ENCODE measurements at places on chromosomes 16 and 17. TPM values are rescaled to one million over a fixed set of nuclear protein-coding genes. Genes with fewer than 3 reads are reported as not detected.
A peak's percentile ranks its signal among the peaks of the same experiment; 100 is the strongest.

The CDH13 gene
- total RNA-seq, result 90.4 TPM

The CARD14 gene
- 32.1 TPM for total RNA-seq

The TMEM235 gene
- total RNA-seq, result not detected

The KCNH6 gene
- not detected for total RNA-seq

The AIPL1 gene
- not detected for total RNA-seq

The C17orf67 gene
- 3.7 TPM for total RNA-seq

DNA sequence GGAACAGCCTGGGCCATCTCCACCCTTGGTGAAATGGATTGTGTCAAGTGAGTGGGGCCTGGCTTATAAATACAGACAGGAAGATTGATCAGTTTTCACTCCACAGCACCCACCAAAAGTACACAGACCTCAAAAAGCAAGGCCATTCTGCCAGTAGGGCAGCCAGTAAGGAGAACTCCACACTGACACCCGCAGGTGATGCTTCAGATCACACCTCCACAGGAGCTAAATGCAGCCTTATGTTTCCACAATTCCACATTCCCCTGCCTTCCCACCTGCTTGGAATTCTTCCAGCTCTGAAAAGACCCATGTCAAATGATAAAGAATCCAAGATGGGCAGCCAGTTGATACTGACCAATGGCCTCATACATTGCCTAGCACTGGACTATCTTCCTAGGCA lies 191.1 kb downstream of the ZFHX3 start:
- no peak for DNase-seq

- no peak for DNase-seq
Measured at GRCh38 chr17:8359769-8360168, 16.7 kb downstream of the KRABD2 start.

DNA sequence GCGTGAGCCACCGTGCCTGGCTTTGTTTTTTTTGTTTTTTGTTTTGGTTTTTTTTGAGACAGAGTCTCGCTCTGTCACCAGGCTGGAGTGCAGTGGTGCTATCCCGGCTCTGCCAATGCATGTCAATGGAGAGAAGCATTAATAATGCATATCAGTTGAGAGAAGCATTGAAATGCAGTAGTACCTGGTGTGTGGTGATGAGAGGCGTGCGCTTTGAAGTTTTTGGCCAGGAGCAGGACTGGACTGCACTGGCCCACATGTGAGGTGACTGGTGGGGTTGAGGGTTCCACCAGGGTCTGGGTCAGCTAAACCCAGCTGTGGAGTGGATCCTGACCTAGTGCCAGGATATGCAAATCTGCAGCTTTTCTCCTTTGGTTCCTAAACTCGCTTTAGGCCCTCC lies 5.4 kb downstream of the SP2 start:
- no peak for DNase-seq

DNA sequence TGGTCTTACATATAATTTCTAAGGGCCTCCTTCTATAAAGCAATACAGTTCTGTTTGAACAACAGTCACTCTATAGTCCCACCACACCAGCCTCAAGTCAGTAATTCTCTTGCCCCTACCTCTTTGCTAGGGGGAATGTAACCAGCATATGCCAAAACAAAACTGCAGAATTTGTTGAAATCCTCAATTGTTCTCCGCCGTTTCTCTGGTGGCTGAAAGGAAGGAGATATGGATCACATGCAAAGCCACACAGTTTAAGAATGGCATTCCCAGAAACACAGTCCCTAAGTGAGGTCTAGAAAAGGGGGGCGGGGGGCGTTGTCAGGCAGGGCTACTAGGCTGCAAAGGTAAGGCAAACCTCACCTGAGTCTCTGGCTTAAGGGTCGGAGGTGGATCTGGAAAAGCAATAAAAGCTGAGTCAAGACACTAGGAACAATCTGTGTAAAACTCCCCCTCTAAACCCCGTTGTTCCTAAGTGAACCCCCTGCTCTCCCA lies 1.9 kb downstream of the PHF23 start:
- DNase-seq, result peak; percentile 72

DNA sequence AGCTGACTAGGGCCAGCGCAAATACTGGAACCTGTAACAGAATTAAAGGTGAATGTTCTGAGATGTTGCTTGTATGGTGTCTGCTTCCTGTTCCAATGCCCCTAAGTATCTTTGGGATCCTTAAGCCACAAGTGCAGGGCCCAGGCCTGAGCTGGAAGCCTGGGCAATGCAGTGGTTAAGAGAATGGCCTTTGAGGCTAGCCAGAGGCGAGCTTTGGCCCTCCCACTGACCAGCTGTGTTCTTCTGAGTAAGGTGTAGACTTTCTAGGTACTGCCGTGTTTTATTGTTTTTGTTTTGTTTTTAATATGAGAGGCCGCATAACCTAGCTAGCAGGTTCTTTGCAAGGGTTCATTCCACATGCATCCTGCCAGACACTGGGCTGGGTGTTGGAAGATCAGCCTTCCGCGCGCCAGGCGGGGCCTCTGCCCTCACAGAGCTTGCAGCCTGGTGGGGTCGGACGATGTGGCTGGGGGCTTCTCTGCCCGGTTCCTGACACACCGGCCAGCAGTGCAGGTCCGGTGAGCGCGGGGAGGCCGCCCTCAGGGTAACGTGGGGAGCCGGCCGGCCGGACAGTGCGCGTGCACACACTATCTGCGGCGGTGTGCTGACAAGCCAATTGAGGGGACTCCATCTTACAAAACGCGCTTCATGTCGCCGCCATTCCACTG lies 551 bp upstream of the MLX start:
- no peak for DNase-seq

GRCh38 chr17:69223809-69224208 lies 4.8 kb downstream of the ABCA10 start:
- DNase-seq, result no peak

DNA sequence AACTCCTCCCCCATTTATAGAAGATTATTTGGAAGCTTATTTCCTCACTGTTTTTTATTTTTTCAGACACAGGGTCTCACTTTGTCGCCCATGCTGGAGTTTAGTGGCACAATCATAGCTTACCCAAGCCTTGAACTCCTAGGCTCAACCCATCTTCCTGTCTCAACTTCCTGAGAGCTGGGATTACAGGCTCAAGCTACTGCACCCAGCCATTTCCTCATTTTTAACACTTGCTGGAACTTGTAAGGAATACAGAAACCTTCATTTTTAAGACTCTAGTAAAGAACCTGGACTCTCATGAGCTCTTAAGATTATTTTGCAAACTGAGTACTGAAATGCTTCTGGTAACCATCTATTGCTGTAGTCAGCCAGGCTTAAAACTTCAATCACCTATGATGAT lies 29.9 kb downstream of the KANSL1 start:
- DNase-seq, result no peak

DNA sequence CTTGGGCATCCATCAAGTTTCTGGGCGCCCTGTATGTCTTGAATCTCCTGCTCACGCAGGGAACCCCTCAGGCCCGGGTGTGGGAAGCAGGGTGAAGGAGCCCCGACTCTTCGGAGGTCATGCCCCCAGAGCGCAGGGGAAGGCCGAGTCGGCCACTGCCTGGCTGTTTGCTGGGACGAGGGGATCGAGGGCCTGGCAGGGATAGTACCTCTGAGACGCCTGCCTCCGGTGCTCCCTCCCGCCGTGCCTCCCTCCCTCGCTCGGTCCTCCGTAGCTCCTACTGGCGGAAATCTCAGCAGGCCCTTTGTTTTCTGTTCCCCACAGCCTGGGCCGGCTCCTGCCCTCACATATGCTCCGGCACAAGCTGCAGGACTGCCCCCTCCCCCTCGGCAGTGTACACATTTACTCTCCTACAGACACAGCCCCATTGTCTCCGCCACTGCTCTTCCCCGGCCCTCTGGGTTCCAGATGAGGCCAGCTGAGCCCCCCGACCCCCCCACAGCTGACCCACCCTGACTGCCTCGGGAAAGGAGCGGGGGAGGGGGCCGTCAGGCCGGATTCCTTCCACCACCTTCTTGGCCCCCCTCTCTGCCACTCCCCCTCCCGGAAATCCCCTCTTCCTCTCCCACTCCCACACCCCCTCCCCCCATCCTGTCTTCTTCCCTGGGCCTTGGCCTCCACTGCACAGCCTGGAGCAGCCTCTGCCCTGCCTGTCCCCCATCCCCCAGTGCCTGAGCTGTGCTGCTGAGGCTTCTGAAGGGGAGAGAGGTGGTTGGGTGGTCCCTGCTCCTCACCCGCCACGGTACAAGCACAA lies 1.4 kb downstream of the TRAF4 start:
- DNase-seq, result no peak

DNA sequence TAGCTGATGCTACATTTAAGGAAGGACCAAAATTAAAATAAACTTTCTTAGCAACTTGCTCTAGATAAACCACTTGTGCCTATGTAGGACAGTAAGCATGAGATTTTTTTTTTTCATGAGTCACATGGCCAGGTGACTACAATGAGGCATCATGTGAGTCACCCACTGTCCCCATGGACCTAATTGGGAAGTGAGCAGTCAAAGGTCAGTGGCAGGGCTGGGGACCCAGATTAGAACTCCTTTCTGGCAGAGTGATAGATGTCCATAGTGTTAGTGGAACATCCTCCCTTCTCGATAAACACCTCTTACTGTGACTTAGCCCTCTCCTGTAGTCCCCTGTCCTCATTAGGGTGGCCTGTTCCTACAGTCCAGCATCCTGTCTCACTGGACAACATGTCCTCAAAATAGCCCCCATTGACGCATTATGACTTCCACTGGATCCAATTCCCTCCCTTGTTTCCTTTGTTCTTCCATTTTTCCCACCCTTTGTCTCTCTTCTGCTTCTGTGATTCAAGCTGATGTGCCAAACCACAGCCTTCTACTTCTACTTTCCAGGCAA lies 12.4 kb downstream of the ITGB3 start:
- DNase-seq, result no peak

DNA sequence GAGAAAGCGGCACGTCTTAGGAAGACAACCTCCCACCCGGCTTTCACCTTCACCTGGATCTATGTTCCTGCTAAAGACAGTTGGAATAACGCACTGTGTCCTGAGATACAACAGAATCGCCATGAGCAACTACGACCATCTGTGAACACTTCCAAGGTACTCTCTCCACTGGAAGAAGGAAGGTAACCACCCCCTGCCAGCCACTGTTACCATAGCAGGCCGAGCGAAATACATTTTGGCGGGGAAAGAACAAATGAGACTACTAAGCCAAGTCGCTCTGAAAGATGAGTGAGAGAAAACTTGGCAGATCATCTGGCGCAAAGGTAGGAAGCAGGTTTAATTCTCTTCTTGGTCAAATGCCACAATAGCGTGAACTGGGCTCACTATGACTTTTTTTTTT lies 9.8 kb downstream of the CRK start:
- no peak for DNase-seq

- no peak for DNase-seq
Measured at GRCh38 chr17:45393411-45393810, 39.3 kb downstream of the ARHGAP27 start.

DNA sequence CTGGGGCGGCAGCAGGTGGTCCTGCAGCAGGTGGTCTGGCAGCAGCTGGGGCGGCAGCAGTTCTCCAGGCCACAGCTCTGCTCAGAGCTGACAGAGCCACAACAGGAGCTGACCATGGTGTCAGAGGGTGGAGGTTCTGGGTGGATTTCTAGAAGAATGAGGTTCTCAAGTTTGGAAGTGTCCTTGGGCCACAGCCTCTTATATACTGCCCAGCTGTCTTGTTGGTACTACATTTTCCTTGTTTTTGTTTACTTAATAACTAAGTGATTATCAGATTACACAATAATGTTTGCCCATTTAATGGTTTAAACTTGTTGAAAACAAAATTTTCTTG lies at the start of gene KRTAP4-5:
Gene KRTAP4-5 (minus strand): TSS at position 174 of the 334 bp plus-strand sequence. CDS start 58 bp downstream, at position 116.
- no peak for DNase-seq

DNA sequence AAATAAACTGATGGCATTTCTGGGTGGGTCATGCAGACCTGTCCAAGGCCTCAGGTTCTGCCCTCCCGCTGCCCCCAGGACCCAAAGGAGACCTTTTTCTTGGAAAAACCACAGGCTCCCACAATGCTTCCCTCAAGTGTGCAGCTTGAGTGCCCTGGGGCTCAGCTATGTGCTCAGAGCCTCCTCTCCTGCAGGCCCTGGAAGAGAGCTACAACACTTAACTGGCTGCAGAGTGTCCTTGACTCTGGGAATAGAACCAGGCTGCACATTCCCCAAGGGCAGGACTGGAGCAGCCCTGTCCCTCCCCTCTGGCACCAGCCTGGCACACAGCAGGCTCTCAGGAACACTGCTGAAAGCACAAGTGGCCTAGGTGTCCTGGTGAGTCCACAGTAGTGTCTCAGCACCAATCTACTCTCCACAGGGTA lies 4.8 kb upstream of the SREBF1 start:
- DNase-seq, result no peak

DNA sequence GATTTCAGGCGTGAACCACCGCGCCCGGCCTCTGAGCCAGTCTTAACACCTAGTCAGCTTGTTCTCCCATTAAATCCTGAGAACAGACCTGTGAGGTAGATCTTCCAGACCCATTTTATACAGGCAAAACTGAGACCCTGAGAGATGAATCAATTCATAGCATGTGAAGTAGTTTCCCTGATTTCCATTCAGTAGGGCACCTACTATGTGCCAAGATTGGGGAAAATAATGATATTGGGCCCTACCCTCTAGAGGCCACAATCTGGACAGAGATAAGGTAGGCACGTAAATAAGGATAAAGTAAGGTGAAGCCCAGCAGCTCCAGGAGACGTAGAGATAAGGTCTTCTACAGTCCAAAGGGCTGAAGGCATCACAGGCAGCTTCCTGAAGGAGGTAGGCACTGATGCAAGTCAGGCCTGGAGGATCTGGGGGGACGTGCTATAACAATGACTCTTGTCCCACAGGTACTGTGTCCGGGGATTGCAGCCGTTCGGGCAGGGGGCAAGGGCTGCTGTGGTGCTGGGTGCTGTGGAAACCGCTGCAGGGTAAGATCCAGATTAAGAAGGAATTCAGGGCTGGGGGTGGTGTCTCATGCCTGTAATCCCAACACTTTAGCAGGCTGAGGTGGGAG lies 5.7 kb downstream of the VMO1 start:
- DNase-seq, result no peak

DNA sequence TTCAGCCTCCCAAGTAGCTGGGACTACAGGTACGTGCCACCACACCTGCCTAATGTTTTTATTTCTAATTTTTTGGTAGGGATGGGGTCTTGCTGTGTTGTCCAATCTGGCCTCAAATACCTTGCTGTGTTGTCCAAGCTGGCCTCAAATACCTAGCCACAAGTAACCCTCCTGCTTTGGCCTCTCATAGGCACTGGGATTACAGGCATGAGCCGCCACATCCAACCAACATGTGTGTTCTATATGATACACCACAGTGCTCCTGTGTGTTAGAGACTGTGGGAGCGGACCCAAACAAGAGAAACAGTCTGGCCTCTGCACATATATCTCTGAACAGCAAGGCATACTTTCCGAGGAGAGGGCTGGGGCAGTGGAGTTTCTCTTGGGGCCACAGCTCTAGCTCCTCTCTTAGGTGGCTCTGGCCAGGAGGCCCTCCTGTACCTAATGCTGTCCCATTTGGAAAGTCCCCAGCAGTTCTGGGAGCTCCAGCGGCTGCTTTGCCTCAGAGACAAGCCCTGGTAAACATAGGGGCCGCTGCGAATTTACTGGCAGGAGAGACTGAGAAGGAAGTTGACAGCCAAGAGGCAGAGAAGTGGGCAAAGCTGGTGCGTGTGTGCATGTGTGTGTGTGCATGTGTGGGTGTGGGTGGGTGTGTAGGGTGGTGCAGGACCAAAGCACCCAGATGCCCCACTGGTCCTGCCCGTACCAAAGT lies 95.0 kb downstream of the RAB11FIP4 start:
- no peak for DNase-seq

All from suprapubic skin (tissue), 4 donors.